ENCODE measurements at places on chromosomes 11 and 22.

- peak; percentile 96 for DNase-seq
Measured at GRCh38 chr11:123405123-123405592, 24.9 kb upstream of the GRAMD1B start.

DNA sequence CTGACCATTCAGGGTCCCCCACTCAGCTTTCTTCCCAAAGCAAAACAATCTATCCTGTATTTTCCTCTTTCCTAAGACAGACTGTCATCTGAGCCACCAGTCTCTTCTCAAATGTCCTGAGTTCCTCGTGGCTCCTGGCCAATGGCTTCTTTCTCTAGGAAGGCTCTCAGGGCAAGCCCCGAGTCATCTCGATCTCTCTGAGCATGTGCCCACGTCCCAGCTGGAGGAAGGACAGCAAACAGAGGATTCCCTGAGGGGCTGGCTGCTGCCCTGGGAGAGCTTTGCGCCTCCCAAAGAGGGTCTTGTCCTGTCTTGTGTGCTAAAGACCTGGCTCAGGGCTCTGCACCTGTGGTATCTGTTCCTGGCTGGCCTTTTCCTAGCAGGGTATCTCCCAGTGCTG is 8.3 kb downstream of the SLC37A2 start:
- DNase-seq = no peak

DNA sequence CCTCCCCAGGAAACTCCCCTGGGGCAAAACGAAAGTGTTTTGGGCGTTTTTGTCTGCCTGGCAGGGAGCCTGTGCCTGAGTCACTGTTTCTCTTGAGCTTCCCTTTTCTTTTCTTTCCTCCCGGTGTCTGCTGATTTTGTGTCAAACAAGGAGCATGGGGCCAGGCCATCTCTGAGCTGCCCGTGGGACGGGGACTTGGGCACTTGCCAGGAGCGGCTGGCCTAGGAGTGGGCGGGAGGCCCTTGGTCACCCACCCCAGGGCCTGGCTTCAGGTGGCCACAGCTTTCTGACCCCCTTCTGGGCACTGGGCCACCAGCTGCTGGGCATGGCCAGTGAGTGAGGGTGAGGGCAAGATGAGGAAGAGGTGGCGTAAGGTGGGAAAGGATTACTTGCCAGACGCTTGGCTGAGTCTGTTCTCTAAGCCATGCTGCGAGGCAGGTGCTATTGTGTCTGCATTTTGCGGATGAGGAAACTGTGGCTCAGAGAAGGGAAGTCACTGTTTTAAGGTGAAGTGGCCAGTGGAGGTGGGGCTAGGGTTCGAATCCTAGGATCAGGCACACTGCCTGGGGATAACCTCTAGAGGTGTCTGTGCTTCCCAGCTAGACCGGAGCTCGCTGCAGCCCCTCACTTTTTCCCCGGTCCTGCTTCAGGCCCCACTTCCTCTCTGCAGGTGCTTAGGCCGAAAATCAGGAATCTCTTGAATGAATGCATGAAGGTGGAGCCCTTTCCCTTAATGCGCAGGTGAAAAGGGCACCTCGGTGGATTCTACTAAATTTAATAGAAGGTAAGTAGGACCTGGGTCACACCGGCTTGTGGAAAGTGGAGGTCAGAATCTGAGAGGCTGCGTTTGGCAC is 7.8 kb upstream of the NFAM1 start:
- no peak for DNase-seq

GRCh38 chr22:37521236-37521739 is 2.1 kb upstream of the CARD10 start:
- no peak for DNase-seq

DNA sequence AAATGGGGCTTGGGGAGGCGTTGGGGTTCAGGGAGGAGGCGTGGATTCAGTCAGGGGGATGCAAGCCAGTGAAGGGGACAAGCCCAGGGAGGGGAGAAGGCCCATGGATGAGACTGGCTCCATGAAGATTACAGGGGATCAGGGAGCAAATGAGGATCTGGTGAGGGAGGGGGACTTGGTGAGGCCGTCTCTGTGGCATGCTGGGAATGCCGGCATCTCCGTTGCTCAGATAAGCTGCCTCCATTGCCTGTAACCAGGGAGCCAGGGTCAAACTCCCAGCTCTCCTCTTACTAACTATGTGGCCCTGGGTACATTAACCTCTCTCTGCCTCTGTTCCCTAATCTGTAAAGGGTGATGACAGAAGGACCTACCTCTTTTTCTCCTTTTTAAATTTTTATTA is 38.7 kb downstream of the TPBGL start:
- DNase-seq = no peak

GRCh38 chr22:36480941-36481392 is 473 bp downstream of the TXN2 start:
- DNase-seq = no peak
